ENCODE measurements at places on chromosomes 11 and 22.

DNA sequence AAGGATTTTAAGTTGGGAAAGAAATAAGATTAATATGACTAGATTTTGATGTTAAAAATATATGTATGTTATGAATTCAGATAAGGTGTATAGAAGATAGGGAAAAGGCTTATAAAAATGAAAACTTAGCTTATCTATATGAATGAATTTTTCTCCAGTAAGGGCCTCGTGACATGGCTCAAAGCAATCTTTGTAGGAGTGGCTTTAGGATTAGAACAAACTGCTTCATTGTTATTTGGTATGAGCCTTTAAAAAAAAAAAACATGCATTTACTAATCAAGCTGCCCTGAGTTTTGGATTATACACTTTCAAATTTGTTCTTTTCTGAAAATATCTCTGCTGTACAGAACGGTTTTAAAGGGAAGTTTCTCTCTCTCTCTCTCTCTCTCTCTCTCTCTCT, 905.9 kb downstream of the OPCML start:
- DNase-seq = no peak

GRCh38 chr11:86463120-86463519, 88.4 kb downstream of the CCDC81 start:
- no peak for DNase-seq

GRCh38 chr11:133740963-133741362, 104.3 kb downstream of the SPATA19 start:
- no peak for DNase-seq

DNA sequence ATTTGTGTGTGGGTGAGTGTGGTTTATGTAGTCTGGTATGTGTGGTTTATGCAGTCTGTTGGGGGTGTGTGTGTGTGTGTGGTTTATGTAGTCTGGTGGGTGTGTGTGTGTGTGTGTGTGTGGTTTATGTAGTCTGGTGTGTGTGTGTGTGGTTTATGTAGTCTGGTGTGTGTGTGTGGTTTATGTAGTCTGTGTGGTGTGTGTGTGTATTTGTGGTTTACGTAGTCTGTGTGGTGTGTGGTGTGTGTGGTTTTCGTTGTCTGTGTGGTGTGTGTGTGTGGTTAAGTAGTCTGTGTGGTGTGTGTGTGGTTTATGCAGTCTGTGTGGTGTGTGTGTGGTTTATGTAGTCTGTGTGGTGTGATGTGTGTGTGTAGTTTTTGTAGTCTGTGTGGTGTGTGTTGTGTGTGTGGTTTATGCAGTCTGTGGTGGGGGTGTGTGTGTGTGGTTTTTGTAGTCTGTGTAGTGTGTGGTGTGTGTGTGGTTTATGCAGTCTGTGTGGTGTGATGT, 26.2 kb upstream of the PARVG start:
- DNase-seq = no peak

- DNase-seq = no peak
These were observed 18.1 kb upstream of the GDPD5 start for GRCh38 chr11:75543806-75544205.

GRCh38 chr11:36743039-36743438, 145.0 kb upstream of the RAG2 start:
- no peak for DNase-seq

DNA sequence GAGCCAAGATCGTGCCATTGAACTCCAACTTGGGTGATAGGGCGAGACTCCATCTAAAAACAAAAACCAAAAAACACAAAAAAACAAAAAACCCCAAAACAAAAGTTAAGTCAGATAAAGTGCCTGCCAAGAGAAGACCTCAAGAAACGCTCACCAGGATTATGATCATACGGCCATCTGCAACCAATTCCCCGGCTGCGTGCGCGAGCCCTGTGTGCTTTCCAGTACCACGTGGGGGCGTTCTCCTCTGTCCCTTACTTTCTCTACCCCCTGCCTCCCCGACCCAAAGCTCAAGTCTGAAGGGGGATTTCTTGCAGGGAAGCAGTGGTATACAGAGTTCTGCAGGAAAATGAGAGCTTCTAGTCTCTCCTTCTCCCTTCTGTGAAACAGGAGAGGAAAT, 10.5 kb upstream of the RPS19BP1 start:
- no peak for DNase-seq

DNA sequence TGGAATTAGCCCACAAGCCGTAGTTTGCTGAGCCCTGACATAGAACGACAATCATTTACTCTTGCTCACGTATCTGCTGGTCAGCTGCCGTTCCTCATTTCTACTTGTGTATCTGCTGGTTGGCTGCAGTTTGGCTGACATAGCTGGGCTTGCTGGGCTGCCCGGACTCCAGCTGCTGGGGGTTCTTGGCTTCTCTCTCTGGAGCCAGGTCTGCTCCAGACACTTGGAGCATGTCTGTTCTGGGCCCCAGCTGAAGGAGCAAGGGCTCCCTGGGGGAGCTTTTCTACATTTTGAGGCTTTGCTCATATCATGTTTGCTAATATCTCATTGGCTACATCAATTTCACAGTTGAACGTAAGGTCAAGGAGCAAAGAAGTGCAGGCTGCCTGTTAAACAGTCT, 47.3 kb downstream of the PRDM11 start:
- no peak for DNase-seq

DNA sequence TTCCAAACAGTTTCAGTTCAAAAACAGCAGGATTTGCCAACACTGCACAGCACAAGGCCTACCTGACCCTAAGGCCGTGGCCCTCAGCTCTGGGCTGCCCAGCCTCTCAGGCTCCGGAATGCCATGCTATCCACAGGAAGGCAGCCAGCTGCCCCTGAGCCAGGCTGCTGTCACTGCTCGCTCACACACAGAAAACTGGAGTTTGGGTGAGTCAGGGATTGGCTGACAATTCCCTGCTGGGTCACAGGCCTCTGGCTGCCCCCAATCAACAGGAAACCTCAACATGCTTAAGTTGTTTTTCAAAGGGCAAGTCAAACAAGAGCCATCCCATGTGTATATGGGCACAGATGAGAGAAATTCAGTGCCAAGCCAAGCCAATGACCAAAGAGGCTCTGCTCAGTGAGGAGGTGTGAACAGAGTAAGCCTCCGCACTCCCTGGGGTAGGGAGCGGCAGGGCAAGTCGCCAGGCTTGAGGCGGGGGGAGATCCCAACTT, 50.2 kb downstream of the RPL27A start:
- DNase-seq = no peak

DNA sequence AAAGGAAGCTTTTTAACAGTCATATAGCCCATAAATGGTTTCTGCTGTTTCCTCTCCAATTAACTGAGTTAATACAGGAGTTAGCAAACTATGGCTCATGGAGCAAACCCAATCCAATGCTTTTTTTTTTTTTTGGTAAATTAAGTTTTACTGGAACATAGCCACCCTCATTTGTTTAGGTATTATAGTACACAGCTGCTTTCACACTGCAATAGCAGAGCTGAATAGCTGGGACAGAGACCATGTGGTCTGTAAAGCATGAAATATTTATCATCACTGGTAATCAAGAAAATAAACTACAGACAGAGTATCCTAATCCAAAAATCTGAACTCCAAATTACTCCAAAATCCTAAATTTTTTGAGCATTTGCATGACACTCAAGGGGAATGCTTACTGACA, 53.7 kb downstream of the RDX start:
- no peak for DNase-seq

GRCh38 chr11:94112206-94112953, 16.3 kb upstream of the PANX1 start:
- DNase-seq = no peak

DNA sequence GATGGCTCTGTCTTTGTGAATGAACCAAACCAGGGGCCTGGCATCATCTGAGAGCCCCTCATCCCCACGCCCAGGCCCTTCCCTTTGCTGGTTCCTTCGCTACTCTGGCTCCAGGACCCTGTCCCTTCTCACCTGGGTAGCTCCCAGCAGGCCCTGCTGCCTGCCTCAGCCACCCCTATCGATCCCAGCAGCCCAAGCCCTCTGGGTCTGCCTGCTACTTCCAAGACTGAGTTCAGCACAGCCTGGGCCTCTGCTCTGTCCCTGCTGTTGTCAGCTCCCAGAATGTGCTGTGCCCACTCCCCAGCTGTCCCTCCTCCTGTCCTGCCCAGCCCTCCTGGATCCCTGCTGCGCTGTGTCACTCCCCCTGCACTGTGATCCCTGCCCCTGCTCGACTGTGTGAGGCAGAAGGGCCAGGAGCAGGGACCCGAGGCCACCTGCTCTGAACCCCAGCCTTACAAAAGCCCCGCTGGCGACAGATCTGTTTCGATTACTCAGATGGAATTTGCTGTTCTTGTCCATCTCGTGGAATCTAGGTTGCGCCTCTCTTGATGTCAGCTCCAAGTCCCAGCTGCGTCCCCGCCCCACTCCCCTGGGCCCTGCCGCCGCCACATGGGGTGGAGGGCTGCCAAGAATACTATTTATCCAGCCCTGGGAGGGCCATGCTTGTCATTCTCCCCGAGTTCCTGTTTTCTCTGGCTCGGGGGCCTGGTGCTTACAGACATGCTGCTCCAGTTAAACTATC, 13.0 kb downstream of the MRPL21 start:
- DNase-seq = no peak

- DNase-seq = no peak
These were observed 2.9 kb upstream of the TUBGCP6 start for GRCh38 chr22:50247748-50248147.

- no peak for DNase-seq
These were observed 665 bp downstream of the USP28 start for GRCh38 chr11:113874581-113875233.

DNA sequence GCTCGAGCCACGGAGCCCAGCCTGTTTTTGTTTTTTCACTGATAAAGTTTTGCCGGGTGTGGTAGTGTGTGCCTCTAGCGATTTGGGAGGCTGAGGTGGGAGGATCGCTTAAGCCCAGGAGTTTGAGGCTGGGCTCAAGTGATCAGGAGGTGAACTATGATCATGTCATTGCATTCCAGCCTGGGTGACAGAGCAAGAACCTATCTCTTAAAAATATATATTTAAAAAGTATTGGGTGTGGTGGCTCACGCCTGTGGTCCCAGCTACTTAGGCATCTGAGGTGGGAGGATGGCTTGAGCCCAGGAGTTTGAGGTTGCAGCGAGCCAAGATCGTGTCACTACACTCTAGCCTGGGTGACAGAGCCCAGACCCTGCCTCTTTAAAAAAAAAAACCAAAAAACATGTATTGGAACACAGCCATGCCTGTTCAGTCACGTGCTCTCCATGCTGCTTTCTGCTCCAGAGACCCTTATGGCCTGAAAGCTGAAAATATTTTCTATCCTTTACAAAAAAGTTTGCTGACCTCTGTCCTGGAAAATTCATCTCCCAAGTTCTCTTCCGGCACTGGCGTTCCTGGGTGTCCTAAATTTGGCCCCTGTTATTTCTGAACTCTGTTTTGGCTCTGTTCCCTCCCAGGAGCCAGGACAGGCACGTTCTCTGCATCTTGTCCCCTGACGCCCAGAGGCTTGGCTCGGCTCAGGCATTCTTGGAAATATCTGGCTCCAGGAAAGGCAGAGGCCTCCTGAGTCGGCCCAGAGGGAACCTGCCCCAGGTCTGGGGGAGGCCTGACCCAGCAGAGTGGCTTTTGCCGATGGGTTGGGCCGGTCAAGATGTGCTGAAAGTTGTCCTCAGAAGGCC, 61.3 kb upstream of the PPP6R3 start:
- DNase-seq = no peak

DNA sequence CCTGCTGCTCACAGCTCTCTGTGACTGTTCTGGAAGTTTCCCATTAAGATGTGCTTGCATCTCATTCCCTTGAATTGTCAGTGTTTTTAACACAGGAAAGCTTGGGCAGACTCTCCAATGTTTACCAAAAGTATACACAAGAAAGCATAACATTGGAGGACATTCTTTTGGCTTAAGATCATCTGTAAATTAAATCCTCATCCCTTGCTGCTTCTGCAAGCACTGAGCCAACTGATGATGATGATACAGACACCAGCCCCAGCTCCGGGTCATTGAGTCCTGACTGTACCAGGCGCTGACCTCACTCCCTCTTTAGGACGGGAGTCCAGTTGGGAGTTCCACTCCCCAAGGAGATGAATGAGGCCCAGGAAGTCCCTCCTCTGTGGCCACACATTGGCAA, 23.8 kb downstream of the CD82 start:
- DNase-seq = no peak

DNA sequence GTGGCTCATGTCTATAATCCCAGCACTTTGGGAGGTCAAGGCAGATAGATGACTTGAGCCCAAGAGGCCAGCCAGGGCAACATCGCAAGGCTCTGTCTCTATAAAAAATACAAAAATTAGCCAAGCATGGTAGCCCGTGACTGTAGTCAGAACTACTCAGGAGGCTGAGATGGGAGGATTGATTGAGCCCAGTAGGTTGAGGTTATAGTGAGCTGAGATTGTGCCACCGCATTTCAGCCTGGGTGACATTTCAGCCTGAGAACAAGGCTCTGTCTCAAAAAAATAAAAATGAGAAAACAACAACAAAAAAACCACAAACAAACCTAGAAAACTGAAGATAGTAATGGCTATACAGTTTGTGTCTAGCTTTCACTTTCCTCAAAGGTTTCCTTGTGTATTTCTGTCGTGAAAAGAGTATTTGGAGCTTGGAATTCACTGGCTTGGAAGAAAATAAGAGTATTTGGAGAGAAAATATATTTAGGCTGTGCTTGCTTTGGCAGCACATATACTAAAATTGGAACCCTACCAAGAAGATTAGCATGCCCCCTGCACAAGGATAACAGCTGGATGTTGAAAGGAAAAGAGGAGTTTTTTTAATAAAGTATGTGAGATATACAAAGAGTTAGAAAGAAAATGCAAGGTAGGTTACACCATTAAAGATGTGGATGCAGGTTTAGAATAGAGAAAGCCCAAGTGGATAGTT, 3.9 kb upstream of the BIRC3 start:
- no peak for DNase-seq

- no peak for DNase-seq
These were observed 4.2 kb downstream of the XBP1 start for GRCh38 chr22:28795932-28796856.

DNA sequence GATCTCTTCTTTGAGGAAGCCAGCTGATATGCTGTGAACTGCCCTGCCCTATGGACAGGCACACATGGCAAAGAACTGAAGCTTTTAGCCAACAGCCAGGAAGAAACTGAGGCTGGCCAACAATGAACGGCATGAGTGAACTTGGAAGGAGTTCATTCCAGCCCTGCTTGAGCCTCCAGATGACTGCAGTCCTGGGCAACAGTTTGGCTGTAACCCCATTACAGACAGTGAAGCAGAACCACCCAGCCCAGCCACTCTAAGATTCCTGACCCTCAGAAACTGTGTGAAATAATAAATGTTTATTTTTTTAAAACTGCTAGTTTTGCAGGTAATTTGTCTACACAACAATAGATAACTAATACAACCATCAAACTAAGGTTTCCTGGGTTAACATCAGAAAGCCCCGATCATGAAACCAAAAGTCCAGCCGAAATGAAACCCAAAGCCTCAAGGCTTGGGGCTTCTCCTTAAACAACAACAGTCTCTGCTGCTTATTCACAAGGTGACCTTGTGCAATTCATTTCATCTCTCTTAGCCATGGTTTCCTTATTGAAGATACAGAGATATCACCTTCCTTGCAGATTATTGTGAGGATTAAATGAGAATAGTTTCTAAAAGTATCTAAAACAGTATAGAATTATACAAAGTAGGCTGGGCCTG, 31.4 kb downstream of the PAK1 start:
- DNase-seq = no peak

Measured in activated CD8-positive, alpha-beta memory T cell treated with anti-CD3 and anti-CD28 coated beads for 1 hour (primary cell).